Dermis microvascular lymphatic vessel endothelial cell (primary cell): ENCODE measurements at places on chromosomes 7 and 10.
A peak's percentile ranks its signal among the peaks of the same experiment; 100 is the strongest.

DNA sequence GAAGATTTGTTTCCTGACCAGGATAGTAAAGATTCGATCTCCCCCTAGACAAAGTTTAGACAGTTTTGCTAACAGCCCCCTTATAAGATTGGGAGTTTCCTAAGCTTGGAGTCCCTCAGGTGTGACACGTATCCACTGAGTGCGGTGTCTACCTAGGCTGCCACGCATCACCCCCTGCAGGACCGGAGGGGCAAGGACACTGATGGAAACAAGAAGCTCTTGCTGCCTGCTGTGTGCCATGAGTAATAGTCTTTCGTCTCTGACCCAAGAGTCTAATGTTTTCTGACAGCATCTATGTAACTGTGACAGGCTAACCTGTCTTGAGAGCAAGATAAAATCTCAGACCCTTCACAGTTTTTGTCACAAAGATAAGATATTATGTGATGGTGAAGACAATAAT, 173.5 kb downstream of the SEMA3E start:
- DNase-seq = no peak

DNA sequence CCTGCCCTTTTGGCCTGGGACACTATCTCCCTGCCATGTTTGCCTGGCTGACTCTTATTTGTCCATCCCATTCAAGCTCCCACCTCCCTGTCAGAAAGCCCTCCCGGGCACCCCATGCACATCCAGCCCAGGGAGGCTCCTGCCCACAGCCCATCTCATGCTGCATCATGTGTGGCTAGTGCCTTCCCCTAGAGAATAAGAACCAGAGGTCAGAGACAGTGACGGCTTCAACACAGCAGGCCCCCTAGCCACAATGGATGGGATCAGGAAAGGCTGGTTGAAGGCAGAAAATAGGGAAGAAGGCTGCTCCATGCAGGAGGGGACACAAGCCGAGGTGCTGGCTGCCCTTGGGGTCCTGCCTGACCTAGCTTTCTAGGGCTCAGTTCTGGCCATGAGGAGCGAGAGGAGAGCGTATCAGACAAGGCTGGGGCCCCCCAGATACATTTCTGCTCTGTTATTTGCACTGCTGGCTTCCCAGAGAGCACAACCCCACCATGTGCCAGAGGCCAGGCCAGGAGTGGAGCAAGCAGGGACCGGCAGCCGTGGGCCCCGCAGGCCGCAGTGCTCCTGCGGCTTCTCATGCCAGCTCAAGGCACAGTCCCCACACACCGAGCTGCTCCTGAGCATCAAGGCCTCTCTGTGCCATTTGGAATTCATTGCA, 161.1 kb upstream of the ZMIZ1 start:
- DNase-seq = no peak

DNA sequence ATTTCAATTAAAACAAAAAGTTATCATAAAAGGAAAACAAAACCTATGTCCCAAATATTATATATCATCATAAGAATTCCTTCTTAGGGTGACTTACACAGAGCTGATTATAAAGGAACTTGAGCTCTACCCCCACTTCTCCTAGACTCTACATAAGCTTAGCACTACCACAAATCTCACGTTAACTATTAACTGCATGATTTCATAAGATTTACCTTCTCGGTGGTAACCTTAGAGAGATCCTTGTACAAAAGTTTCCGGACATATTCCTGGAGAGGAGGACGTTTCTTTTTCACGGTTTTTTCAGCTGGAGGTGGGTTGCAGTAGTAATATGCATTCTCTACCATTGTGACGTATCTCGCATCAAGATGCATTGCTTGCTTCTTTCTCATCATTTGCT, 83.7 kb downstream of the UPF2 start:
- DNase-seq = no peak

GRCh38 chr10:79052291-79053080, 16.3 kb upstream of the ZMIZ1 start:
- DNase-seq = no peak

DNA sequence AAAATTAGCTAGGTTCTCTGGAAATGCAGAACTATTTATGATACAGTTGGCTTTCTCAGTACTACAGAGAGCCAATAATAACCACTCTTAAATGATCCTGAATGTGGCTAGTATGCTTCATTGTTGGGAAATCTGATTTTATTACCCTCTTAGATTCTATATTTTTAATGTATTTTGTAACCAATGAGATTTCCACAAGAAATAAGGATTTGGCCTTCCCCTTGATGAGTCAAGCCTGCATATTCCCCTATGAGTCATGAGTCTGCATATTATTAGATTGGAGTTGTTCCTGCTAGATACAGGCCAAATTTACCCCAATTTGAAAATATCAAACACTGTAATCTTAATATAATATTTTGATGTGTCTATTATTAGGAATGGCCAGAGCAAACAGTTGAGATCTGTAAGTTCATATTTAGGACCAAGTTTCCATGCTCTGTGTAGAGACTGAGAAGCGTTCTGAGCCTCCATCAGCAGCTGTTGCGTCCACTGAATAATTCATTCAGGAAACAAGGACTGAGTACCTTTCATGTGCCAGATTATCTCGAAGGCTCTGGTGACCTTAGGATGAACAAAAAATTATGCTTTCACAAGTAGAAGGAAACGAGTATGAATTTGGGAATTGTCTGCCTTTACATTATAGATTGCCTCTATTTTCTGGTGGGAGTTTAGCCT, 793.4 kb downstream of the NRG3 start:
- DNase-seq = peak; percentile 4

DNA sequence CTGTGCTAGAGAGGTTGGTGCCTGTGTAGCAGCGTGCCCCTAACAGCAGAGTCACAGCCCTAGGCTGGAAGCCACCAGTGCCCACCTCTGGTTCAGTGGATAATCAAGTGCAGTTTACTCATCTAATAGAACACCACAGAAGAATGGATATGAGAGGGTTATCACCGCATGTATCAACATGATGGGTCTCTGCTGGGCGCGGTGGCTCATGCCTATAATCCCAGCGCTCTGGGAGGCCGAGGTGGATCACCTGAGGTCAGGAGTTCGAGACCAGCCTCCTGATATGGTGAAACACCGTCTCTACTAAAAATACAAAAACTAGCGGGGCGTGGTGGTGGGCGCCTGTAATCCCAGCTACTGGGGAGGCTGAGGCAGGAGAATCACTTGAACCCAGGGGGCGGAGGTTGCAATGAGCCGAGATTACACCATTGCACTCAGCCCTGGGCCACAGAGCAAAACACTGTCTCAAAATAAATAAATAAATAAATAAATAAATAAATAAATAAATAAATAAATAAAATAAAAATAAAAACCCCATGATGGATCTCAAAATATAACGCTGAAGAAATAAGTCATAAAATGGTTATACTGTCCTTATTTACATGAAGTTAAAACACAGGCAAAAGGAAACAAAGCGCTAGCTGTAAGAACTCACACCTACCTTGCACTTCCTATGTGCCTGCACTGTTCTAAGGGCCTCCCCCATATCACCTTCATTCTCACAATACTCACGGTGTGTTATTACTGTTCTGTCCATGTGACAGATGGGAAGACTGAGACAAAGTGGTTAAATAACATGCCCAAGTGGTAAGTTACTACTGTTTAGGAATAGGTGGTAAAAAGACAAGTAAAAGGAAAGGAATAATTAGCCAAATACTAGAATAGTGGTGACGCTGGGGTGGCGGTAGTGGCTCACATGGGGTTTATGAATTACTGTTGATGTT, 70.9 kb downstream of the AMZ1 start:
- DNase-seq = no peak

- DNase-seq = peak; percentile 11
Observed at GRCh38 chr10:84397735-84398144, 69.4 kb downstream of the CCSER2 start.

DNA sequence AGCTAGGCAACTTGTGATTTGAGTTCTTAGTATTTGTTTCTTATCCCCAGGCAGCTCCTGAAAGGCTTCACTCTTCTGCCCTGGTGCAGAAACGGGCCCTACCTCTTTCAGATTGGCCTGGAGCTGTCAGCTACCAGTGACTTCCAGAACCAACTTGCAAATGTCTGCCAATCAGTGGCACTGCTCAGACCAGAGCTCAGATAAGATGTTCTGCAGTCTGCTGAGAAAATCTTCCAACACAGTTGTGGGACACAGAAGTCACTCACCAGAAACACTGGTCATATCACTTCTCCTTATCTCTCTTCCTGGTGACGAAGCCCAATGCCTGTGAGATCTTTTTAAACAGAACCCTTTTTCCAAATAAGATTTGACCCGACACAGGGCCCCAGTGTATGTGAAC, 81.9 kb upstream of the DUSP5 start:
- no peak for DNase-seq

DNA sequence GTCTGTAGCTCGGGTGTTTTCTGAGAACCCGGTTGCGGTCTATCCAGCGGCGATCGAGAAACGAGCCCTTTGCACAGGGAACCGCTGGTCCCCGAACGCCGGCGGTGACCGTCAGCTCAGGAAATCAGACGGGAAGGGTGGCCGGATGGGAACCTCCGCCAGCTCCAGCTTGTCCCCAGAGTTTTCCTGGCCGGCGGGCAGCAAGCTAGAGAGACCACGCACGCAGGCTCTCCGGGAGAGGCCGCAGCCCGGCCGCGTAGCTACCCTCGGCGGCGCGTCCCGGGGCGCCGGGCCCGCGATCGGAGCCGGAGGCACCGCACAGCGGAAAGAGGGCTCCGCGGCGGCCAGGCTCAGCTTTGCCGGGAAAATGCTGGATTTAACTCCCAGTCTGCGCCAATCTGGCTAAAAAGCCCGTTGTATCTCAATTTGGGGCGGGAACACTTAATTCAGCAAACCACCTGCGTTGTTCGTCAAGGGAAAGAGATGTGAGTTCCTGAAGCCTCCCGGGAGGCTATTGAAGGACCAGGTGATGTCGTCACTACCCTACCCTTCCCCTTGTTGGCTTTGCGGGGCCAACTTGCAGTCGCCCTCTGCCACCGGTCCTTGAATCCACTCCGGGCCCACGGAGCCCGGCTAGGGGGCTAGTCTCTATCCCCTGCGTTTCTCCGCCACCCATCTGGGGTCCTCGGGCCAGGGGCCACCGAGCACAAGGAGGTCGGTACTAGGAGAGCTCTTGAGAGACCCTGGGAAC, 859 bp upstream of the CH25H start:
- peak; percentile 54 for DNase-seq

- peak; percentile 14 for DNase-seq
Observed at GRCh38 chr7:46744957-46745706, 824.1 kb upstream of the IGFBP3 start.

- DNase-seq = no peak
Observed at GRCh38 chr10:83965473-83965872, 173.8 kb upstream of the GHITM start.

- no peak for DNase-seq
Observed at GRCh38 chr7:156979711-156980110, 30.2 kb downstream of the NOM1 start.

- peak; percentile 15 for DNase-seq
Observed at GRCh38 chr10:119516381-119517234, 25.9 kb downstream of the RGS10 start.

- DNase-seq = no peak
Observed at GRCh38 chr7:131145026-131145425, 182.7 kb upstream of the MKLN1 start.

- DNase-seq = peak; percentile 81
Observed at GRCh38 chr7:84674236-84674913, 479.8 kb upstream of the SEMA3A start.

DNA sequence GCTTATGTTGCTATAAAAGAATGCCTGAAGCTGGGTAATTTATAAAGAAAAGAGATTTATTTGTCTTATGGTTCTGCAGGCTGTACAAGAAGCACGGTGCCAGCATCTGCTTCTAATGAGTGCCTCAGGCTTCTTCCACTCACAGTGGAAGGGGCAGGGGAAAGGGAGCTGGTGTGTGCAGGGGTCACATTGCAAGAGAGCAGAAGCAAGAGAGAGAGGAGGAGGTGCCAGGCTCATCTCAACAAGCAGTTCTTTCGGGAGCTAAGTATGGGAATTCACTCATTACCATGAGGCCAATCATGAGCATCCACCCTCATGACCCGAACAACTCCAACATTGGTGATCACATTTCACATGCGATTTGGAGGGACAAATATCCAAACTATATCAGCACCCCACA, 17.2 kb upstream of the SLK start:
- DNase-seq = no peak

DNA sequence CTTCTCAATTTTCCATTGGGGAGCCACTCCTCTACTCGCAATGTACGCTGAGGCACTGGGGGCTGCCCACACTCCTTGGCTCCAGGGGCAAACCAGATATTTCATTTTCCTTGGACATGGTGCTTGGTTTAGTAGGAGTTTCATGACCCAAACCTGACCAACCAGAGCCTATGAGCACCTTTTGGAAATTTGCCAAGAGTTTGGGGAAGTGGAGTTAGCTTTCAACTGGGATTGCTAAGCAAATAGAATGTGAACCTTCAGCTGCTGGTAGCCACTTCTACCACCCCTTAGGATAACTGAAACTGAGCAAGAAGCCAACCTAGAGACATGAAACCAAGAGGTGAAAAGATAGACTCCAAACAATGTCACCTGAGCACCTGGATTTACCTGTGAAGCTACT, 74.9 kb upstream of the COL13A1 start:
- DNase-seq = no peak

- DNase-seq = peak; percentile 12
Observed at GRCh38 chr10:63173468-63174232, 40.5 kb downstream of the NRBF2 start.

DNA sequence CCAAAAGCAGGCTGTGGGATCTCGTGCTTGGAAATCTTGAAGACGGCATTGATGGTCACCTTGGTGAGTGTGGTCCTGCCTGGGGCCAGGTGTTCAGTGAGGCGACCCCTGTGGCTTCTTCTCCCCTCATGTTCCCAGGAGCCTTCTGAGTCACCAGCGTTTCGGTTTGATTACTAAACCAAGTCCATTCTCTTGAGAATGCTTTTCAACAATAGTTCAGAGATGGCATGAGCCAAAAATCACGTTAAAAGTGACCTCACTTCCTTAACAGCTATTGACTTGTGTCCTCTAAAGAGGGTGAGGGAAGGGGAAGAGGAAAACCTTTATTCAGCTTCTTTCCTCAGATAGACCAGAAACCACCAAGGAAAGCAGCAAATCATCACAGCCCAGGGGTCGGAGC, 315.2 kb downstream of the GATA3 start:
- peak; percentile 34 for DNase-seq

GRCh38 chr10:14821635-14822375, 16.0 kb downstream of the CDNF start:
- DNase-seq = no peak

- no peak for DNase-seq
Observed at GRCh38 chr7:134878746-134879357, 99.4 kb downstream of the CALD1 start.

DNA sequence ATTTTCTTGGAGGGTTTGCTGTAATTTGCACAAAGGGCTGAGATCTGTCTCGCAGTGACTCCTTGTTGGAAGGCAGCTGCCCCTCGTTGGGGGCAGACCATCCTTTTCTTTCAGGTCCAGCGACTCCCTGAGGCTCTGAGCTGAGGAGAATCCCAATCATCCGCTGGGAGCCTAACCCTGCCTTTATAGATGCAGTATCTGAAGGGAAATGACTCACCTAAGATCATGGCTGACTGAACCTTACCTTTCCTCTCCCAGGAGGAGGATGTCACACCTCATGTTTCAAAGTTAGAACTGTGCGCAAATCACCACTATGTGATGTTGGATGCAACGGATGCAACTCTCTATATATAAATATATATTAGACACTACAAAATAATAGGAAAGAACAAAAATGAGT, 36.4 kb upstream of the MXI1 start:
- no peak for DNase-seq

- DNase-seq = no peak
Observed at GRCh38 chr7:152847386-152847908, 87.9 kb downstream of the ACTR3B start.
